ENCODE measurements at places on chromosomes 5 and 9. TPM values are rescaled to one million over a fixed set of nuclear protein-coding genes. Genes with fewer than 3 reads are reported as not detected.

- H3K27ac ChIP-seq: no peak overlapping the region
- H3K36me3 ChIP-seq: no peaks in the 10 kb centered on the region
- DNase-seq: no peak
Observed at GRCh38 chr5:14004598-14005394, 60.3 kb upstream of the DNAH5 start.

DNA sequence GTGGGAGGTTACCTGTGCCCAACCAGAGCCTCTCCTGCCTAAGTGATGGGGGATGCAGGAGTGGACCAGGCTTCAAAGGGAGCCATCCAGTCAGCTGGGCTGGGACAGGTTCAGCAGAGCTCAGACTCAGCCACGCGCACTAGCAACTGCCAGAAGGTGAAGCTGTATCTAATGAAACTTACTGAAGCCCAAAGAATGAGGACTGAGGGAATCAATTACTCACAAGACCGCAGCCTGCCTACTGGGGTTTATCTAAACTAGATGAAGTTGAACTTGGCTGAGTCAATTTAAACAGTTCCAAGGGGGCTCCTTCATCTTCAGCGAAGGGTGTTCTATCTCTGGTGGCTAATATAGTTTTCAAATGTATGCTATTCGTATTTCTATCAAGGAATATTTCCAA is 11.4 kb downstream of the HAND1 start:
- peaks cover 19% of the 10 kb centered on the region for H3K4me1 ChIP-seq
- no peak for DNase-seq
- peaks cover 25% of the 10 kb centered on the region for H3K27me3 ChIP-seq
- no peak overlapping the region for H3K27ac ChIP-seq

The FCHSD1 gene
- polyA plus RNA-seq: 21.4 TPM

DNA sequence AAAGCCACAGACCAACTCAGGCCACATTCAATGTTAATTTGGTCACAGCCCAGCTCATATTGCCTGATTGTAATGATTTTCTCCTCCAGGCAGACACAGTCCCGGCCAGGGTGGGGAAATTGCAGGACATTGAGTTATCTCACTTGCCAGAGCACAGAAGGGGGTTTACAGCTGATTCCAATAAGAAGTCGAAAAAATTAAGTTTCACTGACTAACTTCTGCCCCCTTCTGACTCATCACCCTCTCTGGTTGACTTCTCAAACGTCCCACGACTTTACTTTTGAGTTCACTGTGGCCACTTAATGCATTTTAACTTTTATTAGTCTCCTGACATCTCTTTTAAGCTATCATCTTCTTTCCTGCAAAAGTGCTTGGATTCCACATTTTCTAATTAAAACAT is 321.4 kb upstream of the WWC1 start:
- no peaks in the 10 kb centered on the region for H3K4me1 ChIP-seq
- H3K27me3 ChIP-seq: no peaks in the 10 kb centered on the region
- no peak for DNase-seq
- no peaks in the 10 kb centered on the region for H3K36me3 ChIP-seq
